ENCODE measurements at places on chromosomes 11 and 22. TPM values are rescaled to one million over a fixed set of nuclear protein-coding genes. Genes with fewer than 3 reads are reported as not detected.

The TPCN2 gene
- total RNA-seq = 13.8 TPM

The LRP4 gene
- 0.88 TPM for total RNA-seq

The MOGAT2 gene
- not detected for total RNA-seq

The PANX2 gene
- 0.16 TPM for total RNA-seq

All from bladder microvascular endothelial cell (primary cell).